ENCODE measurements at places on chromosomes 2 and 18.

DNA sequence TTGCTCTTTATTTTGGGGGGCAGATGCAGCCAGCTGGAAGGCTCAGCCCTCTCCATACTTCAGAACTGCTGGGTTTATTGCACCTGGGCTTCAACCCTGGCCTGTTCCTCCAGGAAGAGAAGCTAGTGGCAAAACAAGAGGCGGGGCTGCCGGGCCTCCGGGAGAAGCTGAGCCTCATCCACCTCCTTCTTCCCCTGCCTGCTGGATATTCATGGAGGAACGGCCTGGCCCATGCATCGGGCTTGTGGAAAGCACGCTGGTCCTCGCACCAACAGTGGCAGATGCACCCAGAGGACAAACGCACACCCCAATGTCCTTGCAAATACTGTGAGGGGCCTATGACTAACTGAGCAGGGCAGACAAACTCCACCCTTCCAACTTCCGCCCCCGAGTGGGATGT is 30.6 kb downstream of the FAM178B start:
- no peak for DNase-seq

GRCh38 chr2:132715386-132716351 is 45.7 kb upstream of the LYPD1 start:
- no peak for DNase-seq

DNA sequence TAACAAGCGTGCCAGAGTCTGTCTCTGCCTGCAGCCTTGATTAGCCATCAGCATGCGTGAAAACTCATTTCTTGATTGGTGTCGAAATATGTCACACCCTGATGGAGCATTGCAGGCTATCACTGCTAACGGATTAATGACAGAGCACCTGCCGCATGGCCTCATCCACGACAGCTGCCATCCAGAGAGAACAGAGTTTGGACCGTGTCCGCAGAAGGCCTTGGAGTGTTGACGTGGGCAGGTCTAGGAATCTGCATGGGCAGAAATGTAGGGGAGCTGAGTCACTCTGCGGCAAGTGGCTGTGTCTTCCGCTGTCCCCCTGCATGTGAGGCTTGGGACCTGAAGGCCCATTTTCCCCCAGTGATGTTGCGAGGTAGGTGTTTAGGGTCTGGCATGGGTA is 43.0 kb downstream of the KLHL29 start:
- no peak for DNase-seq

- no peak for DNase-seq
Measured at GRCh38 chr2:96985181-96985945, 1.0 kb downstream of the FAM178B start.

DNA sequence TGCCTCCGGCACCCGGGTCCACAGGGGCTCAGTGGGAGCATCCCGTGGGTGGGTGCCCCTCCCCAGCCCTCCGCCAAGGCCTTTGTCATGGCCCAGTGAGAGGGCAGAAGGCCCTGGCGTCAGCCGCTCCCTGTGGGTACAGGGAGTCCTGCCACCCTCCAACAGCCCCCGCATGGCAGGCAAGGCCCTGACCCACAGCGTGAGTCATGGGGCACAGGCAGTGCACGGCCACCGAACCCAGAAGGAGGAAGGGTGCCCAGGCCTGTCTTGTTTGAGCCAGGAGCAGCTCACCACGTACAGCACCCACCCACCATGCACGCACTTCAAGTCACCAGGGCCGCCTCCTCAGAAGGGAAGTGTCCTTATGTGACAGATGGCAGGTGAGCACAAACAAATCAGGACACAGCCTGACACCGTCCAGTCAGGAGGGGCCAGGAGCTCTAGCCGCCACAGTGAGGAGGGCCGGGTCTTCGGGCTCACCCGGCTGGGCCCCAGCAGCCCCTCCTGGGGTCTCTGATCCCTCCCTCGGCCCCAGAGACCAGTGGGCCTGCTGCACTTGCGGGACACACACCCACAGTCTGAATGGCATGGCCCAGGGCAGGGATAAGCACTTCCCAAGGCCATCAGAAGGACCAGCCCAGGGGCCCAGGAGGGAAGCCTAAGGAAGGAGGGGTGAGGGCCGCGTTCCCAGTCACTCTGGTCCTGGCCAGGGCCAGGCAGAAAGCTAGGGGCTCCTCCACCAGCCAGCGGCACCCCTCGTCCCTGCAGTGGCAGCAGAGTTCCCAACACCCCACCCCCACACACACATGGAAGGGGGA is 25.8 kb downstream of the BIN1 start:
- DNase-seq, result no peak

- DNase-seq, result peak; percentile 38
Measured at GRCh38 chr2:28717339-28717758, 34.3 kb upstream of the PPP1CB start.

DNA sequence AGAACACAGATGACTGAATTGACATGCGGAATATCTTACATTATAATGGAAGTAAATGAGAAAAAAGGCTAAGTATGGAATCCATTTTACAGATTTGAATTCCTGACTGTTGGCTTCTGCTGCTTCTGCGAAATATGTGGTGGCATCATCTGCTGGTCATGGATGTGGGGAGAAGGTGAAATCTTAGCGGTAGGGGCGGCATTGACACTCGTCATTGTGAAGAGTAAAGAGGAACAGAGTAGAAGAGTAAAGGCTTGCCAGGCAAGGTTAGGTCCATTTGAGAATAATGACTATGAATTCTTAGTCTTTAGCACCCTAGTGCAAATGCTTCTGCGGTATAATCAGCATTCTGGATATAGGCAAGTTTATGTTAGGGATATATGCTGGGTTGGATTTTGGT is 32.4 kb downstream of the ACTR3 start:
- DNase-seq, result no peak

DNA sequence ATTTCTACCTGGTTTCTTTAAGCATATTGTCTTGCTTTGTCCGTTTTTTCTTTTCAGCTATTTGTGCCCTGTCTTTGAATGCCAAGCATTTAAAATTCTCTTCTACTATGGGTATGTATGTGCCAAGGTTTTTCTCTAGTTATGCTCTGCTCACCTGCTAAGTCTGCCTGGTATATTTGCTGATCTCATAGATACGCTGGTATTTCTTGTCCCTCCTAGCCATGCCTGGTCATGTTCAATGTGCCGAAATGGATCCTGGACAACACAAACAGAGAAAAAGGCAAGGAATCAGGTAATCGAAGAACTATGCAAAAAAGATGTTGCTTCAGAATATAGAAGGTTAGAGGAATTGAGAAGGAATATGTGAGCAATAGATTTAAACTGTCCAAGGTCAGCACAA is 14.9 kb upstream of the KDM3A start:
- DNase-seq, result no peak

GRCh38 chr2:43221124-43221762 is 5.2 kb downstream of the ZFP36L2 start:
- DNase-seq, result no peak

DNA sequence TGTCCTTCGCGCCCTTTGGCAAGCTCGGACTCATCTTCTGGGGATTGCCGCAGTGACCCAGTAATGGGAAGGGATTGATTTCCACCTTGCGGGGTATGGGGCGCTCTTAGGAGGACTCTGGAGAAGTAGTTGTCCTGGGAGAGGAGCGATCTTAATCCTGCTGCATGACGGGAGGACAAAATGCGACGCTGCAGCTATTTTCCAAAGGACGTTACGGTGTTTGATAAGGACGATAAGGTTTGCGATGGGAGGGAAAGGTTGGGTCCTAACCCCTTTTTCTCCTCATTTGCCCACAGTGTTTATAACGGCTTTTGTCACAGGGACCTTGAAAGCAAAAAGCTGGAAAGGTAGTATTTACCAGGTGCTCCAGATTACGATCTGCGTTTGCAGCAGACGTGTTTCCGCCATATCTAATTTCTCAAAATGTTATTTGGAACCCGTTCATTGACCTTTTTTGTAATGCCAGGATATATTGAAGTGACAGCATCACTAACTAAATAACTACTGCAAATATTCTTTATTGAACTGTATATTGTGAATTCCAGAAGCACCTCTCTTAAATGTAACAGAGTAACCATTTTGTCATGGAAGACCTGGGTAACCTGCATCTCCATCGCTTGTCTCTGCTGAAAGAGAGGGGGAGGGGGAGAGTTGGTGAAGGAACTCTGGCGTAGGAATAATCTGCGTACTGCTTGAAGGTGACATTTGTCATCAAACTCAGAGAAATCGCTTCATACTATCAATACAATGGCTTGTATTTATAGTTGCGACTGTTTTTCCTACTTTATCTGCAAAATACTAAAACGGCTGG is 590 bp downstream of the MDH1 start:
- DNase-seq, result no peak

DNA sequence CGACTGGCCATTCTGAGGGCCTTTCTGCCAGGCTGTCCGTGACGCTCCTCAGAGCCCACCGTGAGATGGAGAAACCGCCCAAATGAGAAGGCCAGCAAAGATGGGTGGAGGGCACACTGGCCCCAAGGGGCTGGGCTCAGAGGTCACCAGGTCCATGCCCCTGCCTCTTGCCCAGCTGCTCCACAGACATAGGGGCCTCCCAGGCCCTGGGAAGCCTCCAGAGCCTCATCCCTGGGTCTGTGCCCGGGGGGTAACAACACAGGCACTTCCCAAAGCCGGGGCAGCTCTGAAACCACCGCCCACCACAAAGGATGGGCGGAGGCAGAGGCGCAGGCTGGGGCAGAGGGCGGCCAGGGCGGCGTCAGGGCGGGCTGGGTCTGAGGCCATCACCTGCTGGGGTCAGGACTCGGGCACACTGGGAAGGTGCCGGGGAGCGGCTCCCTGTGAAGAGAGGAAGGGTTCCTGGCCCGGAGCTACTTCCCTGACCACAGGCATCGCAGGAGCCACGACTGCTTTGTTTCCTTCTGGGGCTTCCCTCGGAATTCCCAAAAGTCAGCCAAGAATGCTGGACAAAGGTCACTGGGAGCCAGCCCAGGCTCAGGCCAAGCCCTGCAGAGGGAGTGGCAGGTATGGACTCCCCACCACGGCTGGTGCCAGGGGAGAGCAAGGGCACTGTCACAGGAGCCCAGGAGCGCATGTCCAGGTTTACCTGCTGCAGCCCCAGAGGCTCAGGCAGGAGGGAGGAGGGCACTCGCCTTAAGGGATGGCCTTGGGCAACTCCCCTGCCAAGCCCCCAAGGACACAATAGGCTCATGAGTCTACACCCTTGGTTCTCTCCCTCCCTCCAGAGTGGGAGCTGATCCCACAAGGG is 9.4 kb downstream of the CYP26B1 start:
- no peak for DNase-seq

DNA sequence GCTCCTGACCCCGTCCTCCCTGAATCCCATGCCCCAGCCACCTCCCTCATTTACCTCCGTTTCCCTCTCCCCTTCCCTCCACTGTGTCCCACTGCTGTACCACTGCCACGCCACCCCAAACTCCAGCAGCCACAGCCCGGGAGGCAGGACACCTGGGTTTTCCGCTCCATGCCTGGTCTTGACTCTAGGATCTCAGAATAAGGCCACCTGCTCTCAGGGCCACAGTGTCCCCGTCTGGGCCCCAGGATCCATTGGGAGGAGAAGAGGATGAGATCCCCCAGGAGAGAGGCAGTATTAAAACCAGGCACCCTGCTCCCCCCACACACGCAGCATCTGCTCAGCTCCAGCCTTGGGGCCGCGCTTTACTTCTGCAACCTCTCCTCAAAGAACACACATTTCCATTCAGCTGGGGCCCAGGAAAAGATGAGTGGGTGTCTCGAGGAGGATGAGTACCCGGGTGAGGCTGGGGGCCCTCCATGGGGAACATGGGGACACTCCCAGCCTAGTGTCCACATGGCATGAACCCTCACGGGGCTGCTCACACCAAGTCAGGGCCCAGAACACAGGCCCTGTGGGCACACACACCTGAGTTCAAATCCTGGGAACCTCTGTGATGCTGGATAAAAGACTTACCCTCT is 32.8 kb upstream of the TNS1 start:
- DNase-seq, result no peak

DNA sequence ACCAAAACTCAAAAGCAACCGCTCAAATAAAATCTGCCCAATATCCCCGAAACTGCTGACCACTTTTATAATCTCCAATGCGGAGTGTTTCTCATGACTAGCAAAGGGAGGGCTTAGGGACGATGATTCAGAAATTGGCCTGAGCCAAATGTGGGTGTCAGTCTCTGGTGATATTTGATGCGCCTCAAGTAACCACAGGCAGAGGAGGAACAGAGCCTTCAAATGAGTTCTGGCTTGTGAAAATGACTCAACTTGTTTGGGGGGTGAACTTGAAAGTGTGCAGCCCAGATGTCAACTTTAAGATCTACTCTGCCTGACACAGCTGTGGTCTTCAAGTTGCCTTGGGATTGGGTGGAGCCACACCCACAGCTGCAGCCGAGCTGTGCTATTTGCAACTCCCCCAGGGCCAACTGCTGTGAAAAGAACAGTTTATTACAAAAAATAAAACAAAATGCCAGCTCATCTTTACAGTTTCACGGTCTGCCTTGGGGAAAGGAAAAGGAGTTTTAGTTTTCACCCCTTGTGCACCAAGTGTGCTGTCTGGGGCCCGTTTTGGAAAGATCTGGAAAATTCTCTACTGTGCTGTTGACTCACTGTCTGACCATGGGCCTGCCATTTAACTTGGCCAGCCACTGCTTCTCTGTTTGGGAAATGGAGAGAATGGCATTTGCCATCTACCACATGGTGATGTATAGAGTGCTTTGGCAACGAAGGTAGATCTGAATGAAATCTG is 222.1 kb downstream of the MTX2 start:
- DNase-seq, result no peak

DNA sequence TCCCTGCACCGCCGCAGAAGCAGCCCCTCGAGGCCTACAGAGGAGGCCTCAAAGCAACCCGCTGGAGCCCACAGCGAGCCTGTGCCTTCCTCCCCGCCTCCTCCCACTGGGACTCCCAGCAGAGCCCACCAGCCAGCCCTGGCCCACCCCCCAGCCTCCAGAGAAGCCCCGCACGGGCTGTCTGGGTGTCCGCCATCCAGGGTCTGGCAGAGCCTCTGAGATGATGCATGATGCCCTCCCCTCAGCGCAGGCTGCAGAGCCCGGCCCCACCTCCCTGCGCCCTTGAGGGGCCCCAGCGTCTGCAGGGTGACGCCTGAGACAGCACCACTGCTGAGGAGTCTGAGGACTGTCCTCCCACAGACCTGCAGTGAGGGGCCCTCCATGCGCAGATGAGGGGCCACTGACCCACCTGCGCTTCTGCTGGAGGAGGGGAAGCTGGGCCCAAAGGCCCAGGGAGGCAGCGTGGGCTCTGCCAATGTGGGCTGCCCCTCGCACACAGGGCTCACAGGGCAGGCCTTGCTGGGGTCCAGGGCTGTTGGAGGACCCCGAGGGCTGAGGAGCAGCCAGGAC is 31.2 kb downstream of the GPC1 start:
- no peak for DNase-seq

DNA sequence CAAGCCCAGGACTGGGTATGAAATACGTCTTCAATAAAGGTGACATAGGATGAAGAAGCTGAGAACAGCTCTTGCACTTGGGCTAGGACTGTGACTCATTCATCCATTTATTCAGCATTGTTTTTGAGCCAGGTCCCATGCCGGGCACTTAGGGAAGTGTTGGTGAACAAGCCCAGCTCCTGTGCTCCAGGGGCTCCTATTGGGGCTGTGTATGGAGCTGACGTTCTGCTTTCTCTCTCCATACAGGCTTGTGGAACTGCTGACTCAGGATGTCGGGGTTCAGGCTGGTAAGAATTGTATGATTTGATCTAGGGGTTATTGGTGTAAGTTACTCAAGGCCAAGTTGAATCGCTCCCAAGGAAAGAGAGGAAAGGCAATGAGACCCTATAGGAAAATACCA is 24.0 kb downstream of the MYO7B start:
- DNase-seq, result no peak

GRCh38 chr2:192016265-192016664 is 169.4 kb upstream of the CAVIN2 start:
- DNase-seq, result no peak
